ENCODE measurements at places on chromosomes 12 and 14.

DNA sequence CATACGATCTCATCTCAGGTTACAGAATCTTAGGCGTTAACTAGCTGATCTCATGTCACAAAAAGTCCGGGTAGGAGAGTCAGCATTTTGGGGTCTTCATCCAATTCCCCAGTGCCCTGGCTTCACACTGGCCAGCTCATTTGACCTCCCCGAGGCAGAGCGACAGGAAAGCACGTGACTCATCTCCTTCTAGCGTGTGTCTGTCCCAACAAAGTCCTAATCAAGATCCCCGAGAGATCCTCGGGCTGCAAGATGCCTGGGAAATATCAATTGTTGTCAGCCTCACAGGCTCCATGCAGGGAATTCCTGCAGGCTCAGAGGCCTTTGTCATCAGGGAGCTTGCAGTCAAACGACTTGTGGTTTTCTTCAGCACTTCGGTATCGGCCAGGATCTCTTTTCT is 57.5 kb downstream of the ZNF664 start:
- DNase-seq, result no peak

DNA sequence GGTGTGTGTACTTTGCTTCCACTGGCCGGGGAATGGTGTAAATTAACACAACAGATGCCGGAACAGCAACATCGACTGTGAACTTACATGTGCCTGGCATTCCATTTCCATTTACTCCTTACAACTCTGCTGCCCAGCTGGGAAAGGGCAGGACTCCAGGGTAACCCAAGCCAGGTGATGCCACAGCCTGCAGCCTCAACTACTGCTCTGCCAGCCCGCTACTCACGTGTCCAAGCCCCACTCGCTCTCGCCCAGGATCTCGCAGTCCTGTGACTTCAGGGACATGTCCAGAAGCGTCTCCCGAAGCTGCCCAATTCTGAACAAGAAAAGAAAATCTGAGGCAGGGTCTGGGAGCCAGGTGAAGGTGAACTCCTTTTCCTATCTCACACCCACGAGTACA is 10.7 kb downstream of the ABCD4 start:
- DNase-seq, result no peak

GRCh38 chr12:87469295-87469694 is 559.9 kb downstream of the C12orf50 start:
- no peak for DNase-seq

- peak; percentile 58 for DNase-seq
These were observed 2.1 kb upstream of the IL23A start for GRCh38 chr12:56336361-56337167.

DNA sequence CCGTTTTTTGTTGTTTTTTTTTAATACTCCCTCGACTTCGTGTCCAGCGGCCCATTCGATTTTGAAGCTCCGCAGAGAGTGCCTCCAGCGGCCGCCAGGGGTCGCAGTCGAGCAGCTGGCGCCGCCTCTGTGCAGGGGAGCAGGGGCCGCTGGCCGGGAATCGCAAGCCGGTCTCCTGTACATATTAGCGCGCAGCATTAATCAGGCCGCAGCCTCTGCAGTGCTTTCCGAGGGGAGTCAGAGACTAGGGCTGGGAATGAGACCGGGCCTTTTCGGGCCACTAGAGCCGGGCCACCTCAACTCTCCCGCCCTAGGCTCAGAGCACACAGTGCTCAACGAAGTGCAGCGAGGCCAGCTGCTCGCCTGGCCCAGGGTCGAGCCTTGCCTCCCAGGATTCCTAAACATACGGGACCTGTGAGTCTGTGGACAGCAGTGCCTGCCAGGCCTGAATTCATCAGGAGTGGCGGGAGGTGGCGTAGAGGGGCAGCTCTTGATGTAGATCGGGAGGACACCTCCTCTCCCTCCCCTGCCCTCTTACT is 81.8 kb downstream of the EMP1 start:
- peak; percentile 78 for DNase-seq

- no peak for DNase-seq
These were observed 34.5 kb upstream of the VRK1 start for GRCh38 chr14:96762650-96763049.

DNA sequence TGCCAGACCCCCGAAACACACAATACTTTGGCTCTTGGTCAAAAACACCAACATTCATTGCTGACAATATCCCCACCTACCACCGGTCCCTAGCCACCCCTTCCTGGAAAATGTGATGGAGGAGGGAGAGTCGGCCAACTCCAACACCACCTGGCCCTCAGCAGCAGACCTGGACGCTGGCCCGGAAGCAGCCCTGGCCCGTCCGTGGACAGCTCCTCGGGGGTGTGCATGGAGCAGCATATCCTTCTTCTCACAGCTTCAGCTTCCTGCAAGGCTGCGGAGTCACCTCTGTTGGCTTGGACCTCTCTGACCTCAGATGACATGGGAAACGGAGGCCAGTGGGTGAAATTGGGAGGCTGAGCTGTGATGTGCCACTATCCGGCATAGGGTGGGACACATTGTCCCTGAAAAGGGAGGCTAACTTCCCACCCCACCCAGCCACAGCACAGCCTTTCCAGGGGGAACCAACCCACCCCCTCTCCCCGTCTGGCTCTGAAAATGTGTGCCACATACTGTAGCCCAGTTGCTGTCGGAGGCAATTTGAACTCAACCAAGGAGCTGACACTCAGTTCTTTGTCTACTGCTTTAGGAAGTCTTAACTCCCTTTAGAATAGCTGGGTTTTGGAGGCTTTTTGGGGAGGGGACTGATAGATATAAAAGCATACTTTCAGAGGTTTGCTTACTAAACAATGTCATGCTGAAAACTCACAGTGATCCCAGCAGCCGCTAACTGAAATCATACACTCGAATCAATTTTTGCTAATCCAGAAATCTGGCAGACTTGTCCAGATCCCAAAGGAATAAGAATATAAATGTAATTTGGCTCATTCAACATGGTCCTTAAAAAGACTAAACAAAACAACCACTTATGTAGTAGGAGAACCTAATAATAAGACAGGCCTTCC is 43.1 kb upstream of the LTA4H start:
- peak; percentile 54 for DNase-seq

DNA sequence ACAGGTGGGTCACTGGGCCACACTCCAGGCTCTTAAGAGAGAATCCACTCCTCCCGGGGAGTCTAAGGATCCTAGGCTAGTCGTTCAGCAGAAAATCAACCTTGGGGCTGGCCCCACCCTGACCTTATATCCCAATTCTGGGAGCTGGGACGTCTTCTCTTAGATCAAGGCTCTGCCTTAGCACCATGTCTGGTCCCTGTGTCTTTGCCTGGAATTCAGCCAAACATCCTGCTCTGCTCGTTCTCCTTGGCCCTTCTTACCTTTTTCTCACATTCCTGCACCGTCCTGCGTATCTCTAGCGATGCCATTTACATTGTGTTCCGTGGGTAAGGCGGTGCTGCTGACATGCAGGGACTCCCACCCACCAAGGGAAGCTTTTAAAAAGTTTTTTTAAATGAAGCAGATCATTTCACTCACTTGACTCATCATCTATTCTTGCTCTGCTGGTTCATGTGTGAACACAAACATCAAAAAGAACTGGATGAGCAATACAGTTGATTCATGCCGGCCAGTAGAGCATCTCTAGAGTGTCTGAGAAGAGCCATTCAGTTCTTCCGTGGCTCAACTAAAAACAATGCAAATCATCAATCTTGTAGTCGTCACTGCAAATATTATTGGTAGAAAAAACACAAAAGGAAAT is 50.2 kb downstream of the KCNK13 start:
- DNase-seq, result no peak

DNA sequence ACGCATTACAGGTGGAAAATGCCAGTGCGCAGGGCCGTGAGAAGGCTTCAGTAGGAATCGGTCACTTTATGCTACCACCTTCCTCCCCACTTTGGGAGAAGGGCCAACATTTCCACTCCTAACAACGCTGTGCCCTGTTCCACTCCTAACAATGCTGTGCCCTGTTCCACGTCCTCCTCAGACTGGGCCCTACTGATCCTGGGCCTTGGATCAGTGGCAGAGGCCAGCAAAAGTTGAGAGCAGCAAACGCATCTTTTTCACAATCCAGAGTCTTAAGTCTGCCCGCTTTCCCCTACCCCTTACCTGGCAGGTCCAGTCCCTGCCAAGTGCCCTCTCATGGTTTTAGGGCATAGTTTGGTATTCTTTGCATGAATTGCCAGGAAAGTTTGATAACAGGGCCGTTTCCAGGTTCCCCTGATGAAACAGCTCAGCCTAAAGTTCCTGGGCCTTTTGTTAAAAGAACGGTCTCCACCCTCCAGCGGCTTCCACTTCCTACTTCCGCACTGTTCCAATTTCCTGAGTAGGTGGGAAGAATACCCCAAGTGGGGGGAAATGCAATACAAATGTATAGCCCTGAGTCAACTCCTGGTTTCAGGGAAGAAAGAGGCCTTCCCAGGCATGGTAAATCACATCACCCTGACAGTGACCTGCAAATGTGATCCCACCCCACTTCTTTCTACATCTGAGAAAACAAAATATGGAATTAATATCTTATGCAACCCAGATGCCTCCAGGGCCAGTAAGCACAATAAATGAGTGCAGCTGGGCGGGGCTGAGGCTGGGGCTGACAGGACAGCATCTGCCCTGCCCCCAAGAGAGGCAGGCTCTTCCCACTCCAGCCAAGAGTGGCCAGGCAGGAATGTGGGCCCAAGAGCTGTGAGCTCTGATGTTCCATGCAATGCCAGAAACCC is 15.0 kb downstream of the KCTD10 start:
- DNase-seq, result peak; percentile 89

DNA sequence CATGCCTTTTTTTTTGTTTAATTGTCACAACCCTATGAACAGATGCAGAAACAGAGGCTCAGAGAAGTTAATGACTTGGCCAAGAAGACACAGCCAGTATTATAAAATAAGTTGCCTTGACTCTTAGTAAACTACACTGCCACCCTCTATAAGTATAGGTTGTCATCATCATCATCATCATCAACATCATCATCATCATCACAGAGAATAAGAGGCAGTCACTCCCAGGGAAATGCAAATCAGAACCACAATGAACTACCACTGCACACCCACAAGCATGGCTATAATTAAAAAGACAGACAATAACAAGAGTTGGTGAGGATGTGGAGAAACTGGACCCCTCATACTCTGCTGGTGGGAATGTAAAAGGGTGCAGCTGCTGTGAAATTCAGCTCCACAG is 23.2 kb upstream of the C12orf76 start:
- no peak for DNase-seq

- DNase-seq, result no peak
These were observed 15.3 kb downstream of the RFLNA start for GRCh38 chr12:124310178-124310577.

GRCh38 chr14:67886191-67886590 is 66.6 kb downstream of the RAD51B start:
- DNase-seq, result no peak

- no peak for DNase-seq
These were observed 250.2 kb downstream of the TRHDE start for GRCh38 chr12:72522411-72522810.

GRCh38 chr12:2395354-2395977 is 342.7 kb downstream of the CACNA1C start:
- peak; percentile 67 for DNase-seq

GRCh38 chr12:52206304-52207040 is 14.7 kb upstream of the KRT80 start:
- DNase-seq, result peak; percentile 34

DNA sequence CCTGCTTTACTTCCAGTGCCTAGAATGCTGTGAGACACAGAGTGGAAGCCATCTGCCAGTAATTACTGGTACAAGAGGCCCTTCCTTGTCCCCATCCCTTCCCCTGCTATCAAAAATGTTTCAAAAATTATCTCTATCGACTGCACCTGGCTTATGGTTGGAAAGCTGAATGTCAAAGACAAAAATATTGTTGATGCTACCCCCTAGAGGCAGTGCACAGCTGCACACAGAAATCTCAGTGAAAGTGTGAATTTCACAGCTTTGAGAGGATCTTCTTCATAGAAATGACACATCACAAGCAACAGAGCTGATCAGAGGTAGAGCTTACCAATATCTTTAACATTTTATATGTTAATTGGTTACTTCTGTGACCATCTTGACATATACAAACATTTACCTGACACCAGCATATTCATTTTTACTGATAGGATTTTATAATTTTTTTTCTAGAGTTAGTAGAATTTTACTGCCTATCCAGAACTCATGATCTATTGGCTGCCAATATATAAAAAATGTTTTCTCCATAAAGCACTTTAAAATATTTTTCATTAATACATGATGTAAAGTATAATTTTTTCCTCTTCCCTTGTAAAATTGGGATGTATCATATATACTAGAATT is 138.0 kb downstream of the AACS start:
- no peak for DNase-seq

DNA sequence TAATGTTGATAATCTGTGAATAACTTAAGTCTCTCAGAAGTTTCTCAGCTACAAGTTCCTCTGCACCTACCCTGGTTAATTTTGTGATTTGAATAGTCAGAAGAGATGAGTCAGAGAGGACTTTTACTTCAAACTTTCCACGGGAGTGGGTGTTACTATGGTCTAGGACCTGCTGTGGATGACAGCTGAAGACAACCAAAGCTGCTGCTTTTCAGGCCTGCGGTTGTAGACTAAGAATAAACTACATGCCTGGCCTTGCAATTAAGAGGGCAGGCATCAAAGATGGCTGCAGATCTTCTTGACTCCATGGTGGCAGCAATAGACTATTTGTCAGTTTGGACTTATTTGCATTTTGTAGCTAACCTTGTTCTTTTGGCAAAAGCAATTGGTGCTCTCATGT is 227.1 kb upstream of the KRR1 start:
- no peak for DNase-seq

DNA sequence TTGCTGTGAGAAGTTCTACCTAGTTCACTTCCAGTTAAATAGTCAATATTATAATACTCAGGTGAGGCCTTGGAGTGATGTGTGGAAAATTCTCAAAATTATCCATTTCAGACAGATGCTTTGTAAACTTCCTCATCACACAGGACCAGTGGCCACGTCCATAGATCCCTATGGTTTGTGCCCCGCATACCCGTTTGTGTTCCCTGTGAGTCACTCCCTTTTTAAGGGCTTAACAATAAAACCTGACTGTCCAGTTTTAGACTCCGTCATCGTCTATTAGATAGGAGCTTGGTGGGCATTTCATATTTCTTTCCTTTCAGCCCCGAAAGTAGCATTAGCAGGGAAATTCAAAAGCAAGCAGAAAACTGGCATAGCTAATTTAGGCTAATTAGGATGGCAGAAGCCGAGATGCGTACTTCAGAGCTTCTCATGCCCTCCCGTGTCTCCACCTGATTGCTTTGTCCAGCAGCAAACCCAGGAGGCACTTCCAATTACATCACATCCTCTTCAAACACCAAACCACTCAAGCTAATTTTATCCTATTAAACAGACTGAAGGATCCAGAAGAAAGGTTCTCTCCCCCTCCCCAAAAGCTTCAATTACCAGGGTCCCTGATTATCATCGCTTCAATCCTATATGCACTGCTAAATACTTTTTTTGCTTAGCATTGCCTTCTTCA is 186.6 kb upstream of the OTX2 start:
- DNase-seq, result no peak

DNA sequence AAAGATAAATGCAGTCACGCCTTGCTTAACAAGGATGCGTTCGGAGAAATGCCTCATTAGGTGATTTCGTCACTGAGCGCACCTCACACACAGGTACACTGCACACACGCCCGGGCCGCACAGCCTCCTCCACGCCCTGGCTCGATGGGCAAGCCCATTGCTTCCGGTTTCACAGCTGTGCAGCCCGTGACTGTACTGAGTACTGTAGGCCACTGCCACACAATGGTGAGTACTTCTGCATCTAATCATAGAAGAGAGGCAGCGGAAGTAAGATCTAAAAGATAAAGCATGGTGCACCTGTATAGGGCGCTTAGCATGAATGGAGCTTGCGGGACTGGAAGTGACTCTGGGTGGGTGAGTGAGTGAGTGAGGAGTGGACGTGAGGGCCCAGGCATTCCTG is 4.3 kb downstream of the RIMBP2 start:
- no peak for DNase-seq
